ENCODE measurements at places on chromosomes 5 and 9.
A peak's percentile ranks its signal among the peaks of the same experiment; 100 is the strongest.

- peak; percentile 8 for DNase-seq
Observed at GRCh38 chr5:150411245-150411979, 1.3 kb downstream of the CD74 start.

GRCh38 chr9:93920131-93920800 is 34.9 kb downstream of the BARX1 start:
- peak; percentile 32 for DNase-seq

DNA sequence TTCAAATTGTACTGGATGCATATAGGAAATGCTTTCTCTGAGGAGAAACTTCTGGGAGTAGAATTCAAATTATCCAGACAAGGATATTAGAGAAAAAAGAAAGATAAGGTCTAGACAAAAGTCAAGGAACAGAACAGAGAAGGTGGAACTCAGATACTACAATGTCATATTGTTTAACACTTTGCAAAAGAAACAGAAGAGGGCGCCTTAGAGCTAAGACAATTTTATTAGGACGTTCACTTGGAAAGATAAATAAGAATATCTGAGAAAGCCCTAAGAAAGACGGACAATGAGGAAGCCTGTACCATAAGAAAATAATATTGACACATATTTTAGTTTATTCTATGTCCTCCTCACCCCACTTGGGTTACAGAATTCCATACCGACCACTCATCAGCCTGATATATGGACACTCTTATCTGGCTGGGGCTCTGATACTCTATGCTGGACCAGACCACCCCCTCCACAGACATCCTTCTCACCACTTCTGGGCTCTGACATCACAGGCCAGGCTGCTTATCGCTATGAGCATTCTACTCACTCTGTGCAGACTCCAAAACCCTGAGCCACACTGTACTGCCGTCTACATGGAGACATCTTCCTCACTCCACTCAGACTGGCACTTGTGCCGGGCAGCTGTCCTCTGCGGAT is 9.1 kb upstream of the AK3 start:
- peak; percentile 64 for DNase-seq

GRCh38 chr5:126826619-126827215 is 49.8 kb downstream of the LMNB1 start:
- no peak for DNase-seq

DNA sequence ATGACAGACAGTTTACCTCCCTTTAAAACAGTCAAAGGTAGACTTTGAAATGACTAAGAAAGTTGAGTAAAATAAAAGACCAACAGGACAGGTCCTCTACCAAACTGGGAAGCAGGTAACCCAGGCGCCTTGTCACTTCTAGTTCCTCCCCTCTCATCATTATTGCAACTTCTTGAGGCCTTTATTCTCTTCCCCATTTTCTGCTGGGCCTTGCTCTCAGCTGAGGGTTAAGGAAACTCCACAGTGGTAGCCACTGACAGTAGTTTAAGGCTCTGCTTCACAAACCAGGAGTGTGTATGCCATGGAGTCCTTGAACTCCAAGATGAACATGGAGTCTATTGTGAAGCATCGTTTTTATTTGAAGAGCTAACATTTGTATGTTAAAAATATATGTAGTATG is 36.9 kb upstream of the TCERG1 start:
- no peak for DNase-seq

- DNase-seq = no peak
Observed at GRCh38 chr9:104258296-104259011, 164.3 kb downstream of the SMC2 start.

DNA sequence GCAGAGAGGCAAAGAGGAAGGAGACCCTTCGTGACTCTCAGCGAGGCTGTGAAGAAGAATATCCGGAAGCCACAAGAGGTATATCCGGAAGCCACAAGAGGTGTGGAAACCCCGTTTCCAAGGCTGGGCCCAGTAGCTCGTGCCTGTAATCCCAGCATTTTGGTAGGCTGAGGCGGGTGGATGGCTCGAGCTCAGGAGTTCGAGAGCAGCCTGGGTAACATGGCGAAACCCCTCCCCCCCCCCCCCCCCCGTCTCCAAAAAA is 612 bp upstream of the BBLN start:
- no peak for DNase-seq

Measured in tongue (tissue), 3 donors.